Activated naive CD4-positive, alpha-beta T cell treated with anti-CD3 and anti-CD28 coated beads, Interleukin-2, amount 50 U/mL, for 72 hours (primary cell): ENCODE measurements at places on chromosomes 2 and 18.
A peak's percentile ranks its signal among the peaks of the same experiment; 100 is the strongest.

- DNase-seq: no peak
Observed at GRCh38 chr2:185643434-185643833, 95.2 kb upstream of the FSIP2 start.

- DNase-seq: no peak
Observed at GRCh38 chr2:45912109-45912508, 260.6 kb downstream of the PRKCE start.

DNA sequence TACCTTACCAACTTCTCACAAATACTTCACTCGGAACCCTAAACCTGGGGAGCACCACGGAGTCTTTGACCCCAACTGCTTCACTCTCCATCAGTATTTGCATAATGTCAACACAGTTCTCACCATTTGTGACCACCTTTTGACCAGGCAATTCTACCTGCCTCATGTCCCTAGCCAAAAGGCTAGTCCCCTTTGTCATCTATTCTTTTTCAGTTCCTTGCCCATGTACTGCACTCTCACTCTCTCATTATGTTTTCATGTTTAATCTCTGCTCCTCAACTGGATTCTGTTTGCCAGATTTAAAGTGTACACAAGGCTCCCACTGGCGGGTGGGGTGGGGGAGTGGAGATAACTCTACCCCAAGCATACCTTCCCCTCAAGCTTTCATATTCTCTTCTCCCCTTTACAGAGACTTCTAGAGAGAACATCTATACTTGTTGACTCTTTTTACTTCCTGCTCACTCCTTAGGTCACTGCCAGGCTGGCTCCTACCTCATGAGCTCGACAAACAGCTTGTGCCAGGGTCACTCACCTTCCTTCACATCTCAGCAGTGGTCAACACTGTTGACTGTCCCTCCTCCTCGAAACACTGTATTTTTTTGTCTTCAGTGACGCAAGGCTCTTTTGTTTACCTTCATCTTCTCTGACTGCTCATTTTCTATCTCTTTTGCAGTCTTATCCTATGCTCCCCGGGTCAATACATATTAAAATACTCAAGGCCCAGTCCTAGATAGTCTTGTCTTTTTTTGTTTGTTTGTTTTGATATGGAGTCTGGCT is 88.7 kb upstream of the MAP4K3 start:
- DNase-seq: no peak

DNA sequence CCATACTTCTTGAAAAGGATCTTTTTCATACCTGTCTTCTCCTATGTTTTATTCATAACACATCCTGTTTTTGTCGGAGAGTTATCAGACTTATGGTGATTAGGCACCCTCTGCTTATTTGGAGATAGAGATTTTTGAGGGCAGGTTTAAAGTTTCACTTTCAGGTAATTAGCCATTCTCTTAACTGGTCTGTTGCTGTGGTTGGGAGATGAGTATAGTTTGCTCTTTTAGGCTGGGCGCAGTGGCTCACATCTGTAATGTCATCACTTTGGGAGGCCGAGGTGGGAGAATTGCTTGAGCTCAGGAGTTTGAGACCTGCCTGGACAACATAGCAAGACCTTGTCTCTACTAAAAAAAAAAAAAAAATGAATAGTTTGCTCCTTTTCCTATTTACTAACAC is 25.3 kb downstream of the SFTPB start:
- no peak for DNase-seq

- DNase-seq: no peak
Observed at GRCh38 chr2:18701546-18701945, 112.2 kb upstream of the NT5C1B start.

DNA sequence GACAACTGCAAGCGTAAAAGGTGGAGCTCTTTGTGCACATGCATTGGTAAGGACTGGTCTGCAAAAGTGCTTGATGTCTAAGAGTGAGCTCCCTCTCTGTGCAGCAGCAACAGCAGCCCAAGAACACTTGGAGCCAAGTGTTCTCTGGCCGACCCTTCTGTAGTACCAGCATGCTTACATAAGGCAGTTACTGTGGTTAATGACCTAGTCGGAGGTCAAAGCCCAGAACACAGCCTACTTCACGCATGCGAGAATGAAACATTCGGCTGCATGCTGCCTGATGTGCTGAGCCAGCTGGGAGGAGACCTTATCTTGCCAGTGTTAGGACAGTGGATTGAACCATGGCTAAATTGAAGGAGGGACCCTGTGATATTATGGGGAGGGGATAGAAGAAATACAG is 21.3 kb downstream of the NCAPH start:
- no peak for DNase-seq

DNA sequence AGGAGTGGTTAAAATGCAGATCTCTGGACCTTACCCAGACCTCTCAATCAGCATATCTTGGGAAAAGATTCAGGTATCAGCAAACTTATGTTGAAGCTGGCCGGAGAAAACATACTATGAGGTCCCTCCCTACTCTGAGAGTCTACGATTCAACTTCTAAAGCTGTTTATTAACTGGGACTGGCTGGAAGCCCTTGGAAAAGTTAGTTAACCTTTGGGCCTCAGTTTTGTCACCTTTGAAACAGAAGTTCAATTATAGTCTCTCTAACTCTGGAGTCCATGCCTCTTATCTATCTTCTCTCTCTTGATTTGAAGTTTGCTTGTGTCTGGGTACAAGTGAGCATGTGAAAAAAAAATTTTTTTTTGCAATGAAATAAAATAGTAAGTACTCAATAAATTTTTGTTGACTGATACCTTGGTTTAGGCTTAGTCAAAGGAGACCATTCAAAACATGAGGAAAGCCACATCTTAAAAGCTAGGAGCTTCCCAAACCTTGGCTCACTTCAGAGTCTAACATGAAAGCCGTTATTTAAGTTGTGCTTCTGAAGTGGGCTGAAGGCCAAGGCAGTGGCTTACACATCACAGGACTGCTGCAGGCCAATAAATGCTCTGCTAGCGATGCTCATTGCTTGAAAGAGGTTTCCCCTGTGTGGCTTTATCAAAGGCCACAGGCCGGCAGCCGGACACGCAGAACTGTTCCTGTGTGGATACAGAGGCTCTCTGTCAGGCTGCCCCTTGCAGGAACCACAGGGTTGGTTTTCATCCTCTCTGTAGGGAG is 110.6 kb upstream of the FAM136A start:
- no peak for DNase-seq

DNA sequence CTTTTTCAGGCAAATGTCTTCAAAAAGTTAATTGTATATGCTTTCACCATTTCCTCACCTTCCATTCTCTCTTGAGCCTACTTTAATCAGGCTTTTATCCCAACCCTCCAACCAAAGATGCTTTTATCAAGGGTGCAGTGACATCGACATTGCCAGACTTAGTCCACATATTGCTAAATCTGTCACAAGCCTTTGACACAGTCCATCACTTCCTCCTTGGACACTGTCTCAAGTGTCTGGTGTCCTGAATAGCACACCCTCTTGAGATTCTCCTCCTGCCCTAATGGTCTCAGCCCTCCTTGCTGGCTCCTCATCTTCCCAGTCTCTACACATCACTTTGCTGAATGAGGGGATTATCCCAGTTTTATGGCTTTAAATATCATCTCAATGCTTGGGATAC is 147.5 kb upstream of the SLC39A10 start:
- DNase-seq: no peak

DNA sequence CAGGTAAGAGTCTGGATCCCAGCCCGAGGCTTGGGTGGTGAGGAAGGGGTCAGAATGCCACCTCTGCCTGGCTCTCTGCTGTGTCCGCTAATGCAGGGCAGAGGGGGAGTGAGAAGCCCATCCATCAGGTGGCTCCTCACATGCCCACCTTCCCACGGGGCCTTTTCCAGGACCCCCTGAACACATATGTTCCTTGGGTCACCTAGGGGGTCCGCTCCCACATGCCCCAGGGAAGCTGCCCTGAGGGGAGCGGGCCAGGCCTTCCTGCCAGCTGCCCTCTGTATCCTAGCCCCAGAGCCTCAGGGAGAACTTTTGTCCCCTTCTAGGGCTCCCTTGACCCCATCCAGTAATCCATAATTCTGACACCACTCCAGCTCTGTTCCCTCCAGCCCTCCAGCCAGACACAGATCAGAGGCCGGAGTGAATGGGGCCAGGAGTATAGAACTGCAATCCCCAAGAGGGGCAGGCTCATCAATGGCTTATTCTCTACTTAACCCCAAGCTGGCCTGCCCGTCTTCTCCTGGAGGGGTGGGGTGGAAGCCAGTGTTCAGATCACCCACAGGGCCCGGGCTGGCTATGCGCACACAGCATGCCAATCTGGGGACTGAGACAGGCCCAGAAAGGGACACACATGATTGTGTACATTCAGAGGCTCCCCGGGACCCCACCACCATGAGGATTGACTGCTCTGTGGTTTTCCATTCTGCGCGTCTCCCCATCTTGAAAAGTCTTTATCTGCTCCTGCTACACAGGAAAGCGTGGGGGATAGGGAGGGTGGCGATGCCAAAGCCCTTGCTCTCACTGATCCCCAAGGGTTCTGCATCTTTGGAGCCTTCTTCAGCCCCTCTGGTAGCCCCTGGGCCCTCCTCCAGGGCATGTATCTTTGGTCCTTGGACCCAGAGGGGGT is 1.1 kb downstream of the EMILIN1 start:
- DNase-seq: no peak

DNA sequence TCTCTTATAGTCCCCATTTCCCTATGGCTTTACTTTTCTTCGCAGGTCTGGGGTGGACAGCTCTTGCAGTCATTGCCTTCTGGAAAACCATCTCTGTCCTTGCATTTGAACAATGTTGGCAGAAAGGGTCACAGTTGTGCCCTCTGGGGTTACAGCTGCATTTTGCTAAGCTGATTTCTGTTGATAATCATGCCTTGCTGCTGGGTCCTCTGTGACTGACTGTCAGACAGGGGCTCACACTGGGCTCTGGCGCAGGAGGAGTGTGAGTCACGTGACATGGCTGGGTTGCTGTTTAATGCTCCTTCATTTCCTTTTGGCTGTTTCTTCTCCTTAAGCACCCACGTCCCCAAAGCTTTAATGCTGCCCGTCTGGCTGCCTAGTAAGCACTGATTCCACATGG is 196.6 kb upstream of the LHCGR start:
- no peak for DNase-seq

GRCh38 chr2:43484323-43484930 is 111.4 kb downstream of the THADA start:
- no peak for DNase-seq

GRCh38 chr2:84855731-84856130 is 25.2 kb downstream of the TRABD2A start:
- peak; percentile 41 for DNase-seq

- DNase-seq: no peak
Observed at GRCh38 chr2:239392072-239392357, 8.8 kb downstream of the HDAC4 start.

DNA sequence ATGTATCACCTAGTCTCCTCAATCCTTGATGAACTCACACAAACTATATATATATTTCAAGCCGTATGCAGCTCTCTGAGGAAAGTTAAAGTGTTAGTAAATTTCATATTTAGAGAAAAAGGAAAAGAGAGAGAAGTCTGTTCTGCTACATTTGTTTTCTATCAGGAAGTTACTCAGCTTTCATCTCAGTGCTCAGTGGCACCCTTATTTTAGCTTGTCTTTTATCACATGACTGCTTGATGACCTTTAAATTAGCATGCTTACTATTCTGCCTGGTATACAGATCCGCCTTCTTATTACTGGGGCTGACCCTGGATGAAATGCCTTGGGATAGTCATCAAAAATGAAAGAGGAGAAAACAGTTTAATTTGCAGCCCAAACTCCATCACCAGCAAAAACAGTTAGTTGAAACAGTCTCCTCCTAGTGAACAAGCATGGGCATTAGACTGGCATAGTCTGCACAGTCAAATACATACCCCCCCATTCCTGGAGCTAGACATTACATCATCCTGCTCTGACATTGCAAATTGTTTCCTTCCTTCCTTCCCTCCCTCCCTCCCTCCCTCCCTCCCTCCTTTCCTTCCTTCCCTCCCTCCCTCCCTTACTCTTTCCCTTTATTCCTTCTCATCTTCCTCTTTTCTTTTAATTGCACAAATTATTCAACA is 215.7 kb downstream of the TMEM182 start:
- no peak for DNase-seq

- no peak for DNase-seq
Observed at GRCh38 chr2:168233166-168233565, 14.2 kb downstream of the STK39 start.

- no peak for DNase-seq
Observed at GRCh38 chr2:40955635-40956034, 503.7 kb upstream of the SLC8A1 start.

DNA sequence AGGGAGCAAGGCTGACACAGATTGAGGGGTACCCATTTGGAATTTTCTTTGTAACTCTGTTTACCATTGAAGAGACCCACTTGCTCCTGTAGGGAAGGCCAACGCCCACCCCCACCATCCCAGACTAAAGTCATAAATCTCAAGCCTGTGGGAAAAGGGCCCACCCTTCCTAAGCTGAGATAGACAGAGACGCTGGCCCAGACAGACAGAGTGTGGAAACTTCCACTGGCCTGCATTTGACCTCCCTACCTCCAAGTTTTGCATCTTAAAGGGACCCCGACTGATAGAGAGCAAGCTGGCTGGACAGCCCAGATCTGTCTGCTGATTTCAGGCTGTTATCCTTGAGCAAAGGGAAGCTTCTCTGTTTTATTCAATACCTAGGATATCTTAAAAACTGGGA is 48.2 kb upstream of the SLC14A2 start:
- DNase-seq: no peak

DNA sequence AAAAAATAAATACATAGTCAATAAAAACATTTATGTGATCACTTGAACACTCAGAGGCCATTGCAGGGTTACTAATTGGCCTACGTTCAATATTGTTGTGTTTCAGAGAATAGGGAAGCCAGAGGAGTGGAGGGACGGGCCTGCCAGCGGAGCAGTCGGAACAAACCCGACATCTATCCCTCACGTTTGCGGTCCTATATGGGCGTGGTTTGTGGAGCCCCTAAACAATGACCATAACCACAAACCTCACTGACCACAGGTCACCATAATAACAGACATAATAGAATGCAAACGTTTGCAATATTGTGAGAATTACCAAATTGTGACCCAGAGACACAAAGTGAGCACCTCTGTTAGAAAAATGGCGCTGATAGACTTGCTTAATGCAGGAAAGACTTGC is 19.5 kb upstream of the ZNF516 start:
- no peak for DNase-seq

GRCh38 chr2:37590119-37590571 is 81.3 kb downstream of the CDC42EP3 start:
- DNase-seq: no peak

DNA sequence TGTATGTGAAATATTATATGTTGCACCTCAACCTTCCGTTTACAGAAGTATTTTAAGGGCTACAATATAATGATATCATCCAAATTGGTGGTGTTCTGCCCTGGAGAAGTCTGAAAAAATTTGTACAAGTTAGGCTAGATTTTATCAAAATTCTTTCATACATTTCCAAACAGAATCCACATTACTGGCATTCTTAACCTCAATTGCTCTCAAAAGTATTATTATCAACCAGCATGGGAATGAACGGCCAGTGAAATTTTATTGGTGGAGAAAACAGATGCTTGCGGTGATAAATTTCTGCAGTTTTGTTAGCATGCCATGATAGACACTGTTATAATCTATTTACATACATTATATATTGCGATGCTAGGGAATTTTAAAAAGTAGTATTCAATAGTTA is 88.3 kb upstream of the TFPI start:
- no peak for DNase-seq
